ENCODE measurements at places on chromosomes 6 and 20. TPM values are rescaled to one million over a fixed set of nuclear protein-coding genes. Genes with fewer than 3 reads are reported as not detected.

DNA sequence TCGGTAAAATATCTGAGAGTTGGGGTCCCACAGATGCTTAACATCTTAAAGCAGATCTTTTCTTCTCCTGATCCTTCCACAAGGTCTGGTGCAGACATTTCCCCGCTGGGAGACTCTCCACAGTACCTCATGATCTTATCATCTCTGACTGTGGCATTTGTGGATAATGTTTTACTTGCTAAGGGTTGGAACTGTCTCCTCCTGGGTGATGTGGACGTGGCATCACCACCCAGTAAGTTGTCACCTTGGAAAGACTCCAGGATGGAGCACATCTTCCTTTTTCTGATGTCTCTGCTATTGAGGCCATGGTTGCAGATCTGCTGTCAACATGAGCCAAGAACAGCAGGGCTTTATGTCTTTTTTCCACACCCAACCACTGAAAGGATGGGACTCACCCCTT, 42.0 kb upstream of the FANCE start:
- DNase-seq, result no peak

GRCh38 chr6:158131926-158132325, 36.1 kb downstream of the SERAC1 start:
- no peak for DNase-seq

DNA sequence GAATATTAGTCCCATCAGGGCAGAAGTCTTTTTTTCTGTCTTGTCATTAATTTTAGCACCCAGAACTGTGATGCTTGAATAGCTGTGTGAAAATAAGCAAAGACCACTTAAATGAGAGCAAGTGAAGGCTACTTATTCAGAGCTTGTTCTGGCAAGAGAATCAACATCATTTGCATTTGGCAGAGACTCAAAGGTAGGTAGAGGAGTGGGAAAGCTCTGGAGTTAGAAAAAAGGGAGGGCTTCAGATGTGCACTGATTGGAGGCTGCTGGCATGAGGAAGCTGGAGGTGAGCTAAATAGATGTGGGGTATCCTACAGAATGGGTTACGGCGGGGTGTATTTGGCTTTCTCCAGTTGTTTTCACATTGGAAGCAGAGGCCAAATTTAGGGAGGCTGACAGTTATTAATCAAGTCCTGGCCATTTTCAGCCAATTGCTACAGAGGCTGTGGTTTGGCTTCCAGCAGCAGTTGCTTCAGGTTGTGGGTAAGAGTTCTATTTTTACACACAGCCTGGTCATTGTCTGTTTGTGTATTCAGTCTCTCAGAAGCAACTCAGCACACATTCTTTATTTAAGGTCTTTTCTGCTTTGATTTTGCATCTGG, 254.3 kb downstream of the BTBD3 start:
- DNase-seq, result no peak

- no peak for DNase-seq
These were observed 49.9 kb upstream of the TAGAP start for GRCh38 chr6:159094444-159095252.

DNA sequence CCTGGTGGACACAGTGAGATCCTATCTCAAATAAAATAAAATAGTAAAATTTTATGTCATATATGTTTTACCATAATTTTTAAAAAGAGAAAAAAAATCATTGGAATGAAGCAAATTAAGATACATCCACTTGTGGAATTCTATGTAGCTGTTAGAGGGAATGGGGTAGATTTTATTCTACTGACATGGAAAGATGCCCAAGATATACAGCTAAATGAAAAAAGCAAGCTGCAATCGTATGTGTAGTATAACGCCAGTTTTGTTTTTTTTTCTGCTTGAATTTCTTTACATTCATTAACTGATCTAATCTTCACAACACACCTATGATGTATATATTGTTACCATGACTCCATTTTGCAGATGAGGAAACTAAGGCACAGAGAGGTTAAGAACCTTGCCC, 23.4 kb upstream of the RANBP9 start:
- DNase-seq, result no peak

- DNase-seq, result no peak
These were observed 94.5 kb downstream of the RFPL4B start for GRCh38 chr6:112441607-112442006.

GRCh38 chr20:25090492-25091429, 8.8 kb upstream of the VSX1 start:
- peak; percentile 69 for DNase-seq

DNA sequence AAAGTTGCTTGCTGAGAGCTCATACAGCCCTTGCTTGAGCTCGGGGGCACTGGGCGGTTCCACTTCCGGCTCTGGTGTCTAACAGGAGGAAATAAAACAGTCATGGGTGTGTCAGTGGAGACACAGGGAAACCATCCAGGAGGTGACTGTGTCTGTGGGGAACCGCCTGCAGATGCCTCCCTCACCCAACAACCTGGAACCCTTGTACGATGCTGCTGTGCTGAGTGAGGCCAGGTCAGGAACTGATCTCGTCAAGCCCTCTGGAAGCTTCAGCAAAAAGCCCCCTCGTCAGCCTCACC, 15.5 kb downstream of the TXNDC5 start:
- no peak for DNase-seq

- no peak for DNase-seq
These were observed 8.9 kb downstream of the TSHZ2 start for GRCh38 chr20:52981051-52981450.

GRCh38 chr6:321158-321438, 28.8 kb downstream of the DUSP22 start:
- DNase-seq, result no peak

- DNase-seq, result no peak
These were observed 9.3 kb downstream of the DLL1 start for GRCh38 chr6:170281331-170282292.

CYP39A1 gene
- total RNA-seq, result 4.2 TPM

DNA sequence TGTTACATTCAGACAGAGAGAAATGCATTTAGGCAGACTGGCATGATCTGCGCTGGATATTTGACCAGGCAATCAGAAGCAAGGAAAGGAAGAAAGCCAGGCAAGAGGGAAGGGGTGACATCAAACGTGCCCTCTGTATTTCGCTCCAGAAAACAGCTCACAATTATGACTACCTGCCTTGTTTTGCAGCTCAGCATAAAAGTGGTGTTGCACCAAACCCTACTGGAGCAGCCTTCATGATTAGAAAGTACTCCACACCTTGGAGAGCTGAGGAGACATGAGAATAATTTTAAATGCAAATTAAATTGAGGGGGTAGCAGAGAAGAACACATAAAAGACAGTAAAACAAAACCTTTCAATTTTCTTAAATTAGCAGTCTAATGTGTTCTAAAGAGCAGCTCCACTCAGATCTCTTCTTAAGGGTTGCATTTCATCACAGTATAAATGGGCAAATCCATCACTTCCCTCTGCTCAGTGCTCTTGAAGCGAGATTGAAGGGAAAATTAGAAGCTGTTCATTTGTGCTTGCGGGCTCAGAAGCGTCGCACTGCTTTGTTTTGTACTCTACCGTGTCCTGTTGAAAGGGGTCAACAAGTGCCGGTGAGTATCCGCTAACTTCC, at the start of gene PHACTR1:
Gene PHACTR1, plus strand, starts transcription at position 470 of the 619 bp plus-strand sequence.
- no peak for DNase-seq

PRKN gene
- 17.3 TPM for total RNA-seq

DNA sequence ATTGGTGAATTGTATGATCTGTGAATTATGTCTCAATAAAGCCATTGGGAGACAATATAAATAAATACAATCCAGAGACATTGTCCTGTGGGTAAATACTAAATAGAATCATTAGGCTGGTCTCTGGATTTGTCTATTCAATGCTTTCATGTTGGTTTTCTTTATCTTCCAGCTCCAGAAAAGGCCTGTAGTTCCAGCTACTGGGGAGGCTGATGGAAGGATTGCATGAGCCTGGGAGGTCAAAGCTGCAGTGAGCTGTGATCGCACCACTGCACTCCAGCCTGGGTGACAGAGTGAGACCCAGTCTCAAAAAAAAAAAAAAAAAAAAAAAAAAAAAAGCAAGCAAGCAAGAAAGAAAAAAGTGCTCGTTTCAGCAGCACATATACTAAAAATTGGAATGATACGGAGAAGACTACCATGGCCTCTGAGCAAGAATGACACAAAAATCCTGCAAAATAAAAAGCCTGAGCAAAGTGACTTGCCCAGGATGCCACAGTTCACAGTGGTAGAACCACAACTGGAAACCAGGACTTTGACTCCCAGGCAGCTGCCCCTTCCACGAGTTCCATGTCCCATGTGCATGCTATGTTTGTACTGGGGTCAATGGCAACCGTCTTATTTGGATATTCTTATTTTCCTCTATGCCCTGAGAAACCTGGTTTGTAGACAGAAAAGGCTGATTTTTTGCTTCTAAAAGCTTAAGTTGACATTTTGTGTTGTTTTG, 33.6 kb upstream of the GMPR start:
- no peak for DNase-seq

DNA sequence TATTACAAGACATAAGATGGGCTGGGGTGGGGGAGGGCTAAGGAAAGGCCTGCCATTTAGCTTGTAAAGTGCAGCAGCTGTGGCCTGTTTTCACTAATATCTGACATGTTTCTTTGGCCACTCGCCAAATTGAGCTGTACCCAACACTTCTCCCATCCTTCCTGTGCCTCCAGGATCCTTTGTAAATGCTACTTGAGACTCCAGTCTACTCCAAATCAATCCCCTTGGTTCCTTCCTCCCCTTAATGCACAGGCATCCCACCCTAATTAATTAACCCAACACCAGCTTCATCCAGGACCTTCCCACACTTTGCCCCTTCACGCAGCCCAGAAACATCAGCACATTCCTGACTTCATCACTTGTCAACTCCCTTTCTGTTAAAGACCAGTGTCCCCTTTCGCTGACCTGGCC, 55.0 kb upstream of the TCF21 start:
- DNase-seq, result no peak

SLC17A3 gene
- total RNA-seq, result not detected

- DNase-seq, result no peak
These were observed 59.7 kb upstream of the SNX9 start for GRCh38 chr6:157763129-157763903.

FAM83B gene
- total RNA-seq, result not detected

DNA sequence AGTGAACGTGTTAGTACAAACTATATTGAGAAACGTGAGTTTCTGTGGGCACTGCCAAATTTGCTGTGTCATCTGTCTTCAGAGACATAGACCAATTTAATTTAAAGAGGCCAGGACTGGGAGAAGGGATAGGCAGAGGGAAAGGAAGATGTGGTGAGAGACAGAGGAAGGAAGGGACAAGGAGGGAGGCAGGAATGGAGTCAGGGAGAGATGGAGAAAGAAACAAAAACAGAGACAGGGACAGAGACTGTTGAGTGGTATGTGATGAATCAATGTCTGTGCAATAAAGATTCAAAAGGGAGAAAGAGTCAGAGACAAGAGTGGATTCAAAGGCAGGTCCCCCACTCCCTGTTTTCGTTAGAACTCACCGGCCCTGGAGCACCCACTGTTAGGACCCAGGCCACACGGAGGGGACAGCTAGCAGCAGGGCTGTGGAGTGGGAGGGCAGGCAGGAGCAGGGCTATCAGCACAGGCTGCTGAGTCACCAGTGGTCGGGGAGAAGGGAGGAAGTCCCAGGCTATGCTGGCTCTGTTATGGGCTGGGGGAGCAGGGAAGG, 51.6 kb upstream of the CHD6 start:
- DNase-seq, result no peak

DNA sequence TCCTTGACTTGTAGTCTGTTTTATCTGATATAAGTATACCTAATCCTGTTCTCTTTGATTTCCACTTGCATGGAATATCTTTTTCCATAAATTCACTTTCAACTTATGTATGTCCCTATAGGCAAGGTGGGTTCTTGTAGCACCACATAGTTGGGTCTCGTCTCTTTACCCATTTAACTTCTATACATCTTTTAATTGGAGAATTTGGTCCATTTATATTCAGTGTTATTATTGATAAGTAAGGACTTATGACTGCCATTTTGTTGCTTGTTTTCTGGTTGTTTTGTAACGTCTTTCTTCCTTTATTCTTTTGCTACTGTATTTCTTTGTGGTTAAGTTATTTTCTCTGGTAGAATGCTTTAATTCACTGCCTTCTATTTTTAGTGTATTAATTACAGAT, 14.5 kb upstream of the ZNF311 start:
- no peak for DNase-seq

DNA sequence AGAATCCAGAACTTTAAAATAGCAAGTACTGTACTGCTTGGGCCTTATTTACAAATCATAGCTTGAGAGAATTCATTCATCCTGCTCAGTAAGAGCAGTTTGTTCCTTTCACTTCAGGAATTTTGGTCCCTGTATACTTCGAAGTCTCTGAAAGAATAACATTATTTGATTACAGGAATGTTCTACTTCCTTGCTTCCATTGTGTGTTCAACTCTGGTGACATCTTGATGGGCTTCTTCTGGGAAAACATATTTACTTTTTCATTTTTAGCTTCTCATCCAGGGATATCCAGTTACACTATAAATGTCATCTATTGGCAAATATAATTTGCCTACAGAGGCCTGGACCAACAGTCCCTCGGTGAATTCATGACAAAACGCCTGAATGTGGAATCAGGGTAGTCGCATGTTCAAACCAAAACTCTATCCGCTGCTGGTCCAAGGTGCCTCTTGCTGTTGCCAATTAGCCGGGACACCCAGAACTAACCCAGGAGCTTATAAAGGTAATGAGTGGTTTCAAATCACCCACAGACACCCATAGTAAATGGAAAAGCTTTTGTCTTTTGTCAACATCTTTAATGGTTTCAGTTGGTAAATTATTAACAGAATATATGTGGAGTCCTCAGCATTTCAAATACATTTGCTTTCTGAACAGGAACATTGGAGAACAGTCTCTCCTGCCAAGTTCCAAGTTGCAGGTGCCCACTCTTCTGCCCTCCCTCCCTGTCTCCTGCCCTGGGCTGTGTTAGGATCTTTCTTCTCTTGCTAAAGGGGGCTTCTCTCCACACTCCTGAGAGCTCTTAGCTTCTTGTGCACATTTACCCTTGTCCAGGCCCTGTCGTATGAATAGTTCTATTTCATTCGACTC, 162.5 kb upstream of the CITED2 start:
- DNase-seq, result no peak

DNA sequence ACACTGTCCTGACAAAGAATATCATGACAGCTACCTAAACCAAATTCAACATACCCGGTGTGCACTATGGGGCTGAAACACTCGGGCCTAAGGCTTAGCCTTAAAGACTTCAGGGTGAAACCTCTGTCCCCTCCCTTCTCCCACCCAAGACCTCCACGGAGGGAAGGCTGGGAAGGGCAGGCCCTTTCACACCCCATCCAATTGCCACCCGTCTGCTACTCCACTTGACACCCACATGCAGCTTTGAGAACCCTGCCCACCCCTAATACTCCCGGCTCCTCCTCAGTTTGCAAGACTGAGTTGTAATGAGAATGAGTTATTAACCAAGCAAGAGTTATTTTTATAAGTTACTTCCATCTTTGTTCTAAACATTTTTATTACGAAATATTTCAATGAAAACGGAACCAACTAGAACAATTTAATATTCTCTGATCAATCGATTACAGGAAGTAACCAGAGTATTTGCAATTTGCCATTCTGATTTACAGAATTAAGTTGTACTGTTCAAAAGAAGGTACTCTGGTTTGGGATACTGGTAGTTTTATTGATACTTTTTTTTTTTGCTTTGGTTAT, 3.7 kb downstream of the TAF4 start:
- no peak for DNase-seq

HFE gene
- 5.6 TPM for total RNA-seq

- no peak for DNase-seq
These were observed 384.5 kb downstream of the SMOC2 start for GRCh38 chr6:168825226-168826077.

SOD2 gene
- 624 TPM for total RNA-seq

NKAPL gene
- 1.6 TPM for total RNA-seq

All from aorta (tissue), 5 donors.